ENCODE measurements at places on chromosomes 3 and 15.

DNA sequence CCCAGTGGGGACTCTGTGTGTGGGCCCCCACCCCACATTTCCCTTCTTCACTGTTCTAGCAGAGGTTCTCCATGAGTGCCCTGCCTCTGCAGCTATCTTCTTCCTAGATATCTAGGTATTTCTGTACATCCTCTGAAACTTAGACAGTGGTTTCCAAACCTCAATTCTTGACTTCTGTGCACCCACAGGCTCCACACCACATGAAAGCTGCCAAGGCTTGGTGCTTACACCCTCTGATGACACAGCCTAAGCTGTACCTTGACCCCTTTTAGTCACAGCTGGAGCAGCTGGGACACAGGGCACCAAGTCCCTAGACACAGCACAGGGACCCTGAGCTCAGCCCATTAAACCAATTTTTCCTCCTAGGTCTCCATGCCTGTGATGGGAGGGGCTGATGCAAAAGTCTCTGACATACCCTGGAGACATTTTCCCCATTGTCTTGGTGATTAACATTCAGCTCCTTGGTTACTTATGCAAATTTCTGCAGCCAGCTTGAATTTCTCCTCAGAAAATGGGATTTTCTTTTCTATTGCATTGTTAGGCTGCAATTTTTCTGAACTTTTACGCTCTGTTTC is 304.5 kb downstream of the OTOL1 start:
- no peak for DNase-seq

DNA sequence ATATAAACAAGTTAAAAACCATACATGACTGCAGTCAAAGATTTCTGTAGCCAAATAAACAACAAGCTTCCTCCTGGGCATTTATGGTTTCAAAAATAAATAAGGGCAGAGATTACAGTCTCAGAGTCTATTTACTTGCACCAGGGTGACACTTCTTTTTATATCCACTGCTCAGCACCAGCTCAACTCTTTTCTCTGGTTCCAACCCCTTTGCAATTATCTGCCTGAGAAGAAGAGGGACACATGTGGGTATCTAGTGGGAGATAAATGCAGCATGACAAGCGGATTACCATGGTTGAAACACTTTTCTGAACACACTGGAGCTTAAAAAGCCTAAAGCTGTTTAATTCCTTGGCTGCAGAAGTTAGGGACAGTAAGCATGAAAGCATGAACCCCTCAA is 311.5 kb downstream of the CNTN3 start:
- no peak for DNase-seq

DNA sequence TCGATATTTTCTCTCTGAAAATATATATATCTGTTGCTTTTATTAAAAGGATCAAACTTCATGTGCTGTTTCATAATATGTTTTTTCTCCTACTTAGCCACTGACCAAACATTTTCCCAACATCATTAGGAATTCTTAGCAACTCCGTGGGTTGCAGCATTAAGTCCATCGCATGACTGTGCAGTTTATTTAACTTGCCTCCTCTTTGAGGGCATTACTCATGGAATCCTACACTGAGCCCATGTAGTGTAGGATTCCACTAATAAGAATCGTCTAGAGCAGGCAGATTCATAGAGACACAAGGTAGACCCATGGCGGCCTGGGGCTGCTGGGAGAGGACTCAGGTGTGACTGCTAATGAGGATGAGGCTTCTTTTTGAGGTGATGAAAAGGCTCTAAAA is 49.3 kb downstream of the CMTM6 start:
- DNase-seq = no peak

DNA sequence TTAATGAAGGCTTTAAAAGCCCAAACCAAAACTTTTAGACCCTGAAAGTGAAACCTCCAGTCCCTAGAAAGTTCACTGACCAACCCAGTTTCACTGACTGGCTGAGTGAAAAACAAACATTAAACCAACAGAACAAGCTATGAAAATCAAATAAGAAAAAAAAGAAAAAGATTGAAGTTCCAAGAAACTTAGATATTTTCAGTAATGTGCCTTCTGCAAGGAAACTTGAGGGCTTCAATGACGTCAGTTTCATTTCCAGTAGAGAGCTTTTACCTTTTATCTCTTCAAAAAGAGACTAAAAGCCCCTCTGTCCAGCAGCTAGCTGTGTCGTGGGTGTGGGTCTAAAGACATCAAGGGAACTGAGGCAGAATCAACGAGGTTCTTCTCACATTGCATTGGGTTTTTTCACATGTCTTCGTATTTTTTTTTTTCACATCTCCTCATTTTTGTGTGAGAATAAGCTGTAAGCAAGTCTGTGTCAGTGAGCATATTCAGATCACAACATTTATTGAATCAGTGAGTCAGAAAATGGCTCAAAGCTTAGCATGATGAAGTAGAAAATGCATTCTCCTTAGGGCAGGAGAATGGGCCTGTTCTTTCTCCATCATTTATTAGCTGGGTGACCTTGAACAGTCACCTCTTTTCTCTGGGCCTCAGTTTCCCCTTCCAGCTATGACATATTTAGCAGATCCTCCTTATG is 54.8 kb upstream of the BCL6 start:
- no peak for DNase-seq

- DNase-seq = peak; percentile 33
Observed at GRCh38 chr3:185308126-185308754, 54.4 kb upstream of the EHHADH start.

DNA sequence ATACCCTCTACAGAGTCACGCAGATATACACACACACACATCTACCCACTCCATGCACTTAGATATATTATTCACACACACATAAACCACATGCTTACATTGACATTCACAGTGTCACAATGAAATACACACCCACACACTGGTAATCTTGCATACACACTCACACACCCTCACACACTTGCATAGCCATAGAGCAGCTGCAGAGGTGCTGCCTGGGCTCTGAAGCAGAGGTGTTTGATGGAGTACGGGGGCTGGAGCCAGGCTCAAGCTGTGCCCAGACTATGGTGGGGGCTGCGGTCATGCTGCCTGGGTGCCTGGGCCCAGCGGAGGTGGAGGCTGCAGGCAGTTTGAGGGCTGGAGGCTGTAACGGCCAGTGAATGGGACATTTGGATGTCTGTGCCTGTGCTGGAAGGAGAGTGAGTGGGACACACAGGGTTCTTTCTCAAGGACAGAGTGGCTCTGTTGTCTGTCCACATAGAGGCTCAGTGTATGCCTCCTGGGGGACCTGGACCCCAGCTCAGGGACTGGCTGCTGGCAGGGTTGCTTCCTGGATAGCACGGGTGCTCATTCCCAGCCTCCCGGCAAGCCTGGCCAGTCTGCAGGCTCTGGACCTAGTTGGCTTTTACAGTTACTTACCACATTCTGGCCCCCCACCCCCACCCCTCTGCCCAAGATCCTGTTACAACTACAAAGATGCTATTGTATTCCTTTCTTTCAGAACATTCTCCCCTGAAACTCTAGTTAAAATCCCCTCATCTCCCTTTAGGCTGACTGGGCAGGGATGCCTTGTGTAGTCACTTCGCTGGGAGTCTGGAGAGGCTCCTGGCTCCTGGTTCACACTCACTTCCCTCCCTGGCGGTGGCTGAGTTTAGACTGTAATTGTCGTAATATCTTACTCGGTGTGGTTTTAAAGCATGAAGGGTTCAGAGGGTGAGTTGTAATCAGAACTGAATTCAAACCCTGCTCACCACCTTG is 12.5 kb downstream of the GASK1A start:
- no peak for DNase-seq

GRCh38 chr15:97085731-97086130 is 755.2 kb downstream of the NR2F2 start:
- DNase-seq = no peak
